ENCODE measurements at places on chromosomes 3 and 15.

DNA sequence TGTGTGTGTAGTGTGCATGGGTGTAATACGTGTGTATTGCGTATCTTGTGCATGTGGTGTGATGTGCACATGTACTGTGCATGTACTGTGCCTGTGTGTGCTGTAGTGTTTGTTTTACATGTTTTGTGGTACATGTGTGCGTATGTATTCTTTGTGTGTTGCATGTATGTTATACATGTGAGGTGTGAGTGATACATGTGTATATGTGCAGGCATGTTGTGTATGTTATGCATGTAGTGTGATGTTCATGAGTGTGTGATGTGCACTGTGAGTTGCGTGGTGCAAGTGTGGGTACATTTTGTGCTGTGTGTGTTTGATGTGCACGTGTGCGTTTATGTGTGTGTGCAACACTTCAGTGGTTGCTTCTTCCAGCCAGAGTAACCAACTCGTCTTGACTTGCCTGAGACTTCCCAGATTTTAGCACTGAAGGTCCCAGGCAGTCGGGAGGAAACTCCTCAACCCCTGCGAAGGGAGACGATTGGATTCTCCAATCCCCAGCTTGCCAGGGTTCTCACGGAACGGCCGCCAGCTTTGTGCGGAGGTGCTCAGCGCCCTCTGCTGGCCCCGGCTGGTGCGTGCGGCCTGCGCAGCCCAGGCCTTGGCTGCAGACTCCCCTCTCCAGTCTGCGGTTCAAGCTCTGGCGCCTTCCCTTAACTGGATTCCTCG lies 3.6 kb downstream of the GALNT15 start:
- peak; percentile 64 for DNase-seq

GRCh38 chr3:30518181-30518864 lies 88.1 kb upstream of the TGFBR2 start:
- no peak for DNase-seq

- no peak for DNase-seq
Measured at GRCh38 chr3:30170681-30171438, 435.5 kb upstream of the TGFBR2 start.

GRCh38 chr15:85891470-85891869 lies 96.7 kb upstream of the KLHL25 start:
- no peak for DNase-seq

- DNase-seq = no peak
Measured at GRCh38 chr3:153840487-153840886, 280.7 kb upstream of the ARHGEF26 start.

- DNase-seq = no peak
Measured at GRCh38 chr15:96802611-96803255, 472.2 kb downstream of the NR2F2 start.

GRCh38 chr3:101200461-101200860 lies 119.9 kb downstream of the IMPG2 start:
- no peak for DNase-seq

GRCh38 chr3:10333349-10333650 lies 12.4 kb upstream of the SEC13 start:
- DNase-seq = no peak

DNA sequence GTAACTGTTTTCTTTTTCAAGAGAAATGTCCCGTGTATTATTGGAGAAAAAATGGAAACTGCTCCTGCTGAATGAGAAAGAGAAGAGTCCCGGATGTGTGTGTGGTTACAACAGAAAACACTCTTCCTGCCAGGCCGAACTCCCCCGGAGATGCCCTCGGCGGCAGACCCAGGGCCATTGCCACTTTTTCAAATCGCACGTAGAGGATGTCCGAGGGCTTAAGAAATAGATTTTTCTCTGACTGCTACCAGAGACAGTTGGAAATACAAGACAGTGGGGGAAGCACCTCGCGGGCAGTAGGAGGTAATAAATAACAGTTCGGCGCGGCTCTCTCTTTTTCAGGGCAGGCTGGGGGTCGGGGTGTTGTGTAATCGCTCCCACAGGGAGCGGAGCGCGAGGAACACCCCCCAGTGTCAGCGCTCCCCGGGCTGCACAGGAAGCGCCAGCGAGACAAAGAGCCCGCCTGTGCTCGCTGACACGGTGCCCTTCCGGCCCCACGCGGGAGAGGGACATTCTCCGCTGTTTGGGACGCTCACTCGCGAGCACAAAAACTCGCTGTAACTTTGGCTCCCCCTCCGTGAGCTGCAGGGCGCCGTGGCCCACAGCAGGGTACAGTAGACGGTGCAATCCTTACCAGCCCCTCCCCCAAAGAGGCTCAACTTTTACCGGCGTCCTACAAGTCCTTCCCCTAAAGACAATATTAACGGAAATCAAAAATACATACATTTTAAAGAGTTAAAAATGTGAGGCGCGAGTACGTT lies 1.1 kb downstream of the VGLL4 start:
- DNase-seq = peak; percentile 78
